T-helper 9 cell (primary cell): ENCODE measurements at places on chromosomes 7 and 10.
A peak's percentile ranks its signal among the peaks of the same experiment; 100 is the strongest.

GRCh38 chr10:69434169-69434568 is 17.1 kb upstream of the TSPAN15 start:
- no peak for DNase-seq

DNA sequence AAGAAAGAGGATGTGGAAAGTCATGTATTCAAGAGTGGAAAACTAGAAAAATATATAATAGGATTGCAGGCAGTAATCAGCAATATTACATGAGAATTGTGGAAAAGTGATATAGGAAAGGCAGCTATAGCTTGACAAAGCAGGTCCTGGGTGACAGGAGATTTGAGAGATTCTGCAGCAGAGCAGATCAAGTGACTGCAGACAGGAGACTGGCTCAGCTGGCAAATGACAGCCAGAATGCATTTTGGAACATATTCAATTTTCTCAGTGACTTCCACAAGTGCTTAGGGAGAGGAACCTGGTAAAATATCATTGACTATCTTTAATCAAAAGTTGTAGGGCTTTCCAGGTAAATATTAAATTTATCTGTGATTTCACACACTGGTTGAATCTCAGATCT is 260.5 kb upstream of the CACNA2D1 start:
- no peak for DNase-seq

DNA sequence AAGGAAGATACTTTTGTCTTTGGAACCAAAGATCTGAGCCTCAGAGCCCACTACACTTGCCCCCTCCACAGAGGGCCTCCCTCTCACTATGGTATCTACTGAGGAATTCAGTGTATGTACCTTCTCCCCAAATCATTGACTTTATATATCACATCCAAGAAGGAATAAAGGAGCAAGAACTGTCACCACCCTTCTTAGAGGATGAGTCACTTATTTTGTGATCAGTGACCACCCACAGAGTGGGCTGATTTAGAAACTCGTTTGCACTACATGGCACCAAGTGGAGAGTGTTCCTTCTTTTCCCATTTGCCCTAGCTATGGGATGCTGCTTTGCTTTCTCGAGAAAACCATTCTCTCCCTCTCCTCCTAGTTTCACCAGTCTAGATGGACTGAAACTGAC is 5.7 kb downstream of the TMEM243 start:
- no peak for DNase-seq

DNA sequence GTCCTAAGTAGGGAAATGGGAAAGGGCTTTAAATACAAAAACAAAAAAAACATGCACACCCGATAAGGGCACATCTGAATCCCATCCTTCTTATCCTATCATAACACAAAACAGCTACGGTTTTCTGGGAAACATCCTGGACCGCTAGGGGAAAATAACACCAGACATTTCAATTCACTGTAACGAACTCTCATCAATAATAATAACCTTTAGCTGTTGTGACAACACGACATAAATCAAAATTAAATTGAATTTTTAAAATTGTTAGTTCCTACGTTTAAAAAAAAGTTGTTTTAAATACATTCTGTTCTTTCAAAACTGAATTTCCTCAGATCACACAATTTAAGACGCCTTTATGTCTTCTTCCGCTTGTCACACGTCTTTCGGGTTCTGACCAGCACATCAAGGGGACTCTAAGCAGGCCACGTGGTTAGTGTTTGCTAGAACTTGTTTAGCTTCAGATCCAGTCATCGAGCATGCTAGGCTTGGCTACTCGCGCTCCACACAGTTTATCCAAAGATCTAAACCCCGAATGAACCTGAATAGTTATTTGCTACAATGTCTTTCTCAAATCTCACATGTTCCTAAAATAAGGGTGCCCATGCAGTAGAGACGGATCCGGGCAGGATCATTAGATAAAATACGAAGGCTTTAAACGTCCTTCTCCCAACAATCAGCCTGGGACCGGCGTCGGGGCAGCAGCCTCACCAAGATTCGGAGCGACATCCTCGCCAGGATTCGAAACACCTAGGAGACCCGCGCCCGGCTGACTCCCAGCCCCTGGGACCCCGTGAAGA is 839 bp downstream of the IKZF5 start:
- peak; percentile 27 for DNase-seq

- DNase-seq, result no peak
These were observed 106.2 kb downstream of the TFEC start for GRCh38 chr7:115924411-115924810.

DNA sequence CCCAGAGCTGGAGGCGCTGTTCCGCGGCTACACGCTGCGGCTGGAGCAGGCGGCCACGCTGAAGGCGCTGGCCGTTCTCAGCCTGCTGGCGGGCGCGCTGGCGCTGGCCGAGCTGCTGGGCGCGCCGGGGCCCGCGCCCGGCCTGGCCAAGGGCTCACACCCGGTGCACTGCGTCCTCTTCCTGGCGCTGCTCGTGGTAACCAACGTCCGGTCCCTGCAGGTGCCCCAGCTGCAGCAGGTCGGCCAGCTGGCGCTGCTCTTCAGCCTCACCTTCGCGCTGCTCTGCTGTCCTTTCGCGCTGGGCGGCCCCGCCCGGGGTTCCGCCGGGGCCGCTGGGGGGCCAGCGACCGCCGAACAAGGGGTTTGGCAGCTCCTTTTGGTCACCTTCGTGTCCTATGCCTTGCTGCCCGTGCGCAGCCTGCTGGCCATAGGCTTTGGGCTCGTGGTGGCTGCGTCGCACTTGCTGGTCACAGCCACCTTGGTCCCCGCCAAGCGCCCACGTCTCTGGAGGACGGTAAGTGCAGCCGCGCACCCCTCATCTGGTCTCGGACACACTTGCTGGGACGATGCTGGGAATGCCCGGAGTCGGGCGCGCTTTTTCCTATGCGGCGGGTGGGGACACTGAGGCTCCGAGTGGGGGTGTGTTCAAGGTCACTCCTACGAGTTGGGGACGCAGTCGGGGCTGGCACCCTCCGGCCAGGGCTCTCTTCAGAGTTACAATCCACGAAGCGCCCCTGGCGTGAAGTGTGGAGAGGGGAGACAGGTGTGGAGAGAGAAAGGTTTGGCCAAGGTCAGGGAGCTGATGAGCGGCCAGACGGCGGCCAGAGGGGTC is 717 bp downstream of the ADCY1 start:
- no peak for DNase-seq

GRCh38 chr10:43272030-43272429 is 5.2 kb upstream of the RASGEF1A start:
- no peak for DNase-seq

- no peak for DNase-seq
These were observed 286.6 kb downstream of the SEMA3D start for GRCh38 chr7:84900215-84900614.

DNA sequence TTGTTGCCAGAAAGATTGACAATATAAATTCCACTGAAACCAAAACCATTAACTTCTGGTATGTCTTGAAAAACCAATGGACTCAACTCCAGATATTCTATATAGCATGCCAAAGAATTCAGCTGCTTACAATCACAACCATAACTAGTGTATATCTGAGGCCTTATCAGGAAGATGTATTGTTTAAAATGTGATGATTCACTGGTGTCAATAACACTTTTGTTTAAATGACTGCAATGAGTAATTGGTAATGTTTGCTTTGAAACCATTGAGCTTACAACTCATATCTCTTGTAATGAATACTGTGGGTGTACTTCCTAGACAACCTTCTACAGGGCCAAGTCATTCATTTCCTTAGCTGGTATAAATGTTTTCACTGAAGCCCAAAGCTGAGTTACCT is 727.9 kb upstream of the KCND2 start:
- DNase-seq, result no peak

- no peak for DNase-seq
These were observed 10.9 kb downstream of the UMAD1 start for GRCh38 chr7:7651479-7651878.

GRCh38 chr7:15798081-15798480 is 111.6 kb upstream of the MEOX2 start:
- no peak for DNase-seq

GRCh38 chr7:79284211-79284610 is 169.3 kb downstream of the MAGI2 start:
- no peak for DNase-seq

GRCh38 chr7:5541087-5541992 is 117.7 kb upstream of the TNRC18 start:
- DNase-seq, result no peak

- DNase-seq, result no peak
These were observed 338.6 kb upstream of the SEMA3A start for GRCh38 chr7:84533182-84533581.

DNA sequence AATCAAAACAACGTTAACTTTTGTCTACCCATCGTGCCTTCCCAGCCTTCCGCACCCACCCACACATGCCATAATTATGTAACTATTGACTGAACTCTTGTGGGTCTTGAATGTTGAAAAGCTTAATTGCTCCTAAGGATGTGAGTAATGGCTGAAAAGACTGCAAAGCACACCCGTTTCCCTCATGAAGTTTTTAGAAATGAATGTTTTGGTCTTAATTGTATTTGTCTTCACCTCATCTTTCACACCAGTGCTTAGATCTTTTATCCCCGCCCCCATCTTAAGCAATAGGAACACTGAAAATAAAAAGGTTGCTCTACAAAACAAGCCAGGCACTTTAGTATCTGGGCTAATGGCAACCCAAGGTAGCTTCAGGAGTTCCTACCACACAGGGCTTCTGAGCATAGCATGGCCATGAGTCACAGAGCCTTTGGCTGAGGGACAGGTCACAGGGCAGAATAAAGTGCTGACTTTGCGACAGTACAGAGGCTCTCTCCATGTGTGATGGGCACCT is 690.5 kb downstream of the PARD3 start:
- DNase-seq, result no peak

DNA sequence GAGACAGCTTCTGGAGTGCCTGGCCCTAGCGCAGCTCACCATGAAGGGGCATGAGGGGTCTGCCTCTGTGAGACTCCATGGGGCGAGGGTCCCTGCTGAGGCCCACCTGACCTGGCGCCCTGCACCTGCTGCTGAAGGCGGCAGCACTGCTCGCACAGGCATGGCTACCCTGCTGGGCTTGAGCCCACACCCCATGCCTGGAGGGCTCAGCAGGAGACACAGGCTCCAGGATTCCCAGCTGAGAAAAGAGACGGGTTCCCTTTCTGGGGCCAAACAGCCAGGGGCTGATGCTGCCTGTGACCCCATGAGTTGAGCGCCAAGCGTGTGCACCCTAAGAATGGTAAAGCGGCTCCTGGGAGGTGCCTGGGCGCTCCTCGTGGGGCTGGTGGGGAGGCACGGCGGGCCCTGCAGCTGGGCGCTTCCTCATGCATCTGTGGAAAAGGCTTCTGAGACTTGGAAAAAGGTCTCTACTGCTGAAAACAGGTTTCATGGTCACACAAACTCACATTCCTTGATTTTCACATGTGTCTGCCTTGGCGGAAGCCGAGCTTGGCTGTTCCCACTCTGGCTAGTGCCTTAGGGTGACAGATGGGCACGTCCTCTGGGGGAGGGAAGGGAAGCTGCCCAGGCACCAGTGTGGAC is 233.4 kb downstream of the ZMYND11 start:
- DNase-seq, result no peak

DNA sequence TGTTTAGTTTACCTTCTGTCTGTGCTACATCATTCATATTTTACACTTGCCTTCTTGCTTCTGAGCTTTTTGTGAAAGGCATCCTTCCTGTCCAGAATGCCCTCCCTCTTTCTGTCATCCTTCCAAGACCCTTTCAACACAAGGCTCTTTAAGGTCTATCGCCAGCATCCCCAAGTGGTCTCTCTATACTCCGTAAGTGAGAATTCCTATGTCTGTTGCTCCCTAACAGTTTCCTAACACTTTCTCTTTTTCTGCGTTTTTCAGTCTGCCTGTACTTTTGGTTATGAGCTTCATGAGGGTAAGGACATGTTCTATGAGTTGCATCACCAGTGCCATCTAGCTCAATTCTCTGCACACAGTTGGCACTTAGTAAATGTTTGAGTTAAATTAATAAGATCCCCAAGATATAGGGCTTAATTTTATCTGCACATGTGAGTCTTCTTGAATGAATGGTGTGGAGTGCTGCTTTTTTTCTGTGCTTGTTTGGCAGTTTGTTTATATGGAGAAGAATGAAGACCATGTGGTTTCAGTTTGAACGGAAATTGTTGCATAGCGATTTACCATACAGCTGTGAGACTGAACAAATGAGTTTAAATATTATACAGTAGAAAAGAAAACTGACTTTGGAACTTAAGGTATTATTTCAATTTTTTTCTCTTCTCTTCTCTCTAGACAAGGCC is 29.4 kb downstream of the RABGEF1 start:
- DNase-seq, result no peak

DNA sequence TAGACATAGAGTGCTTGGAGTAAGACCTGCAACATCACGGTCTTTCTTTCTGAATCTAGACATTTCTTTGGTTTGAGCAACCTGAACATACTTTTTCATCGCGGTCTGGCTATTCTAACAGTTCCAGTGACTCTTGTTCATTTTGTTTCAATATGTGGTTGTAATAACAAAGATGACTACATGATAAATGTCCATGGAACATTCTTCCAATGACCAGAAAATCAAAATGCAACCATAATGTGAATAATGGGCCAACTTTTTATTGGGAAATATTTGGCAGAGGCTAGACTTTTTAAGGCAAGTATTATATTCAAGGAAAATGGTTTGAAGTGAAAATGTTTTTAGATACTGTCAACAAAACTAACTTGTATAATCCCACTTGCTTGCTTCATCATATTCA is 282.5 kb downstream of the INHBA start:
- no peak for DNase-seq

DNA sequence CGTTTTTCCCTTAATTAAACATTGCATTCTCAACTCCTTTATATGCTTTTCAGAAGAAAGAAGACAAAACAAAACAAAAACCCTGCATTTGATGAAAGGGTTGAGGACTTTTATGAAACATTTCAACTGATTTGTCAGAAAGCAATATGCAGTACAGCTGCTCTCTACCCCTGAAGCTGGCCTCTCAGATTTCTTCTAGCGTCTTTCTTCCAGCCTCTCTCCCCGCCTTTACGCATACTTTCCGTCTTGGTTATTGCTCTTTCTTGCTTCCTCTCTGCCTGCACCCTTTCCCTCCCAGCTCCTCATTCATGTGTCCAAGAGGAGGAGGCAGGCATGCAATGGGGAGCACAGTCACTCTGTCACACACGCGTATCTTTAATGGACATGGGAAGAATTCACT is 91.0 kb upstream of the COL1A2 start:
- no peak for DNase-seq

GRCh38 chr7:116195451-116195850 is 14.9 kb upstream of the TES start:
- DNase-seq, result no peak

DNA sequence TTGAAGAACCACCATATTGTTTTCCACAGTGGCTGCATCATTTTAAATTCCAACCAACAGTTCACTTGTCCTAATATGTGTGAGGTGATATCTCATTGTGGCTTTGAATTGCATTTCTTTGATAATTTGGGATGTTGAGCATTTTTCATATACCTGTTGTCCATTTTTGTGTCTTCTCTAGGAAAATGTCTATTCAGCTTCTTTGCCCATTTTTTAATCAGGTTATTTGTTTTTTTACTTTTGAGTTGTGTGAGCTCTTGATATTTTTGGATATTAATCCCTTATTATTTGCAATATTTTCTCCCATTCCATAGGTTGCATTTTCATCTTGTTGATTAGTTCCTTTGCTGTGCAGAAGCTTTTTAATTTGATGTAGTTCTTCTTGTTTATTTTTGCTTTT is 95.1 kb upstream of the CCDC71L start:
- DNase-seq, result no peak

- no peak for DNase-seq
These were observed 620.0 kb downstream of the SH2D4B start for GRCh38 chr10:81157681-81158080.

GRCh38 chr10:80451132-80451531 is 3.0 kb upstream of the TSPAN14 start:
- no peak for DNase-seq
